ENCODE measurements at places on chromosomes 3 and 15.

GRCh38 chr15:60326824-60327654, 70.7 kb downstream of the ANXA2 start:
- DNase-seq: peak; percentile 33

DNA sequence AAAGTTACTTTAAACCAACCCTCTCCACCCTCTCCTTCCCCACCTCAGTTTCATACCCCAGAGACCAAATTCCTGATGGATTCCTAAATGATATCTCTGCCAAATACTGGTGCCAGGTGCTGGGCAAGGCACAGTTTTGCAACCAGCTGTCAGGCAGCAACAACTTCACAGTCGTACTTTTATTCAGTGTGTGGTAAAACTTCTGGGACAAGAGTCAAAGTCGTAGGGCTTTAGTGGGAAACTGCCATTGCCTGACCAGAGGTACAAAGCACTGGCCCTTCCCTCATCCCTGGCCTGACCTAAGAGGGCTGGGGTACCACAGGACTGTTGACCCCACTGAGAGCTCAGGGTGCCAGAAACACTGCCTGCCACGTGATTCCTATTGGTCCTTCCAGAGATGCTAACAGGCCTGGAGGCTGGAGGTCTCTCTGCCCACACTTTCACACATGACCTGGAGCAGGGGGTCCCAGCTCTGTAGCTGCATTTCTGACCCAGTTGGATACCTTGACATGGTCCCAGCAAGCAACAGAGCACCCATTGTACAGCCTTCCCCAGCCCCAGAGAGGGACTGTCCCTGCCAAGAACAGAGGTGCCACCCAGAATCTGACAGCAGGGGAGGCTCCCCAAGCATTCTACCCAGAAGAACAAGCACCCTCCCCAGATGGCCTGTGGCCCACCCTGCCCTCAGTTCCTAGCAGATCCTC, 59.9 kb downstream of the LIPC start:
- no peak for DNase-seq

DNA sequence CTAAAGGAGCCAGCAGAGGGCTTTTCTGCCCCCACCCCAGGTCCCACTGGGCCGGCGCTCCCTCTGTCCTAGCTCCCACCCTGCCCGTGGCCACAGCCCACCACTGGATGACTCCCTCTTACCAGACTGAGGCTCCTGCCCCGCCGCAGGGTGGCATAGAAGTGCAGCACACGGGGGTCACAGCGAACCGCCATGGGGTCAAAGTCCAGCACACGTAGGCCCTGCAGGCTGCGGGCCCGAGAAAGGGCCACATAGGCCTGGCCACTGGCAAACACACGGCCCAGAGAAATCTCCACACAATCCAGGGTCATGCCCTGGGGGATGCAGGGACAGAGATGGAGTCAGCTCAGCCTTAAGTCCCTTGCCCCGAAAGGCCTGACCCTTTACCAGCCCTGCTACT, 9.0 kb downstream of the PIF1 start:
- DNase-seq: no peak

DNA sequence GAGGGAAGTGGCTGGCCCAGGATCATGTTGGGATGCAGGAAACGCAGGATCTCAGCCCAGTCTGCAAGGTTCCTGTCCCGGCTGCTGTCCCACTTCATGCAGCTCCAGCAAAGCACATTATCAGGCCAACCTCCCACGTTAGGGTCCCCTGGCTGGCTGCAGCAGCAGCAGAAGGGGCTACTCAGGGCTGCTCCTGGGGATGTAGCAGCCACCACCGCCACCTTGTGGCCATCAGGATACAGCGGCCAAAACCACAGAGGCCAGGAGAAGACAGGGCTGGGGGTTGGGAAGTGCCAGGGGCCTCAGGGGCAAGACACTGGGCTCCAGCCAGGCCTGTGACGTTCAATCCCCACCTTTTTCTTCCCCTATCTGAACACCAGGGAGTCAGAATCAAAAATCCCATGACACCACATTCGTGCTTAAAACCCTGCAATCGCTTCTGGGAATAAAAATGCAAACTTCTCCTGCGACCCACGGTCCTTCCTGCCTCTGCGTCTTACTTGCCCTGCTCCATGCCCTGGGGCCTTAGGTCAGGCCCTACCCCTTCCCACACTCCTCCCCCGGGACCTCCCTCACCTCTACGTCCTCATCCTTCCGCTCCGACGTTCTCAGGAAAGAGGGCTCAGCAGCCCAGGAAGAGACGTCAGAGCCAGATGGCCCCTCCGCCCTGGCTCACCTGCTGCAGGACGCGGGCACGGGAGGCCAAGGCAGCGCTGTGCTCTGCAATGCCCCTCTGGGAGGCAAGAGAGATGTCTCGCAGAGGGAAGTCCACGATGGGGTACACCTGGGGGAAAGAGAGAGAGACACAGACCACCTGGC, 21.5 kb downstream of the SSUH2 start:
- no peak for DNase-seq

DNA sequence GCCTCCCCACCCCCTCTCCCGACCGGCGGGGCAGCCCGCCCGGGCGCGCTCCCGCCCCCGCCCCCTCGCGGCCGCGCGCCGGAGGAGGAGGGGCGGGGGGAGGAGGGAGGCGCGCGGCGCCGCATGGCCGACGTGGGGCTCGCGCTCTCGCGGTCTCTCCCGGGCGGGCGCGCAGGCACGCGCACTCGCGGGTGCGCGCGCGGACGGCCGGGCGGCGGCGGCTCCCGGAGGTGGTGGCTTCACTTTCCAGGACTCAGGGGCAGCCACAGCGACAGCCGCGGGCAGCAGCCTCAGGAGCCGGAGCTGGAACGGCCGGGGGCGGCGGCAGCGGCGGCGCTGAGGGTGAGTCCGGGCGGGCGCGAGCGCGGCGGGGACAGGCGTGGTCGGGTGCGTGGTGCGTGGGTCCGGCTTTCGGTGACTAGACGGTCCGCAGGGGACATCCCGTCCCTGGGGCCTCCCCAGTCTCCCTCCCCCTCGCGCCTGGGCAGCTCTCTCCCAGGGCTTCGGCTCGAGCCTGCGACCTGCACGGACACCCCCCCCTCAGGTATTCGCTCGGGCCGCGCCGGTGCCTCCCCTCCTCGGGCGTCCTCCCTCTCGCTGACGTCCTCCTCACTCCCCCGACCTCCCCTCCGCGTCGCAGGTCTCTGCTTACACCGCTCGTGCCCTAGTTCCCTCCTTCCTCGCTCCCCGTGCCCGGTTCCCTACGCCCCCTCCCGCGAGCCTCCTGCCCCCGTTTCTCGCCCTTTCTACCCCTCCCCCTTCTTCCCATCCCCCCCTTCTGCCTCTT, at the start of gene UBE2E2:
TSS of gene UBE2E2 (plus strand) at position 407 of the 787 bp plus-strand sequence.
- DNase-seq: no peak

DNA sequence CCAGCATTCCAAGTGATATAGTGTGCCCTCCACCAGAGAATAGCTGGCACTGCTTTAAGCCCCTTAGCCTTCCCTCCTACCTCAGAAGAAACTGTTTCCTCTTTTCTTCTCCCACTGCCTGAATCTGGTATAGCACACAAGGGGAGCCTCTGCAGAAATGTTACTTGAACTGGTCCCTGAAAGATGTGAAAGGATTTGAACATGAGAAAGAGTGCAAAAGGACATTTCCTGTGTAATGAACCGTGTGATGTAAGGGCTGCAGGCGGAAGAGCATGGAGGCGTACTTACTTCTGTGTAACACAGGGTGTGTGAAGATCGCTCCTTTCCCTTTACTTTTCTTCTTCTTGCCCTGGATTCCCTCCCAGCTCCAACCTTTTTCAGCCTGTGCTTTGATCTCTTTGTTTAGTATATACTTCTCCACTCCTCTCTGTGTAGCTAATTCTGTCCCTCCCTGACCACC, 8.4 kb downstream of the TMOD3 start:
- DNase-seq: no peak

GRCh38 chr3:69697381-69697780, 41.9 kb upstream of the MITF start:
- no peak for DNase-seq

DNA sequence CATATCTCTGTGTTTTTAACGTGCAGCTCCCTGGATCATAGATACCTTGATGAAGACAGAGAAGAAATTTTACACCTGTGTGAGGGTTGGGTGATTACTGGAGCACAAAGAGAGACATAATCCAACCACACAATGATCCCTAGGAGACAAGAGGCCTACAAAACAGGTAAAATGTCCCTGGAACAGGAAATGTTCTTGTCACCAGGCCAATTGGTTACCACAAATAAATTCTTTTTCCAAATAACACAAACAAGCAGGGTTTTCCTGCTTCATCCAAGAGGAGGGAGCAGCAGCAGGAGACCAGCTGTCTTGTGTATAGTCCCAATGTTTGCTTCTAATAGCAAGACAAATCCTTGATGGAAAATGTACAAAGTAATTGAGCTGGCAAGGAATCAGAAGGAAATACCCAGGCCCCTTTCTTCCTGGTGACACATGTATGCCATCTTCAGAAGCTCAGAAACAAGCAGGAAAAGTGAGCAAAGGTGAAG, 1.4 kb downstream of the MGLL start:
- no peak for DNase-seq

GRCh38 chr15:80878242-80878866, 99.2 kb downstream of the CEMIP start:
- no peak for DNase-seq

DNA sequence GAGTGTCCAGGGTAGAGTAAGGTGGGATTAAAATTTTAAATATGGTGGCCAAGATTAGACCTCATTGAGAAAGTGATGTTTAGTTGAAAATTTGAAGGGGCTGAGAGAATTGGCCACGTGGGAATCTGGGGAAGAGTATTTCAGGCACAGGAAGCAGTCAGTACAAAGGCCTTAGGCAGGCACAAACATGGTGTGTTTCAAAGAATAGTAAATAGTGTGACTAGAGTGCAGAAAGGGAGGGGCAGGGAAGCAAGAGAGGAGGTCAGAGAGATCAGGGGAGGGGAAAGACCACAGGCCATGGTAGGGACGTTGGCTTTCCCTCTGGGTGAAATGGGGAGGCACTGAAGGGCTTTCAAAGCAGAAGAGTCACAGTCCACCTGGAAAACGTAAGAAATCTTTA, 36.6 kb upstream of the POMGNT2 start:
- no peak for DNase-seq

- DNase-seq: no peak
Observed at GRCh38 chr3:179739816-179740594, 87.2 kb downstream of the USP13 start.

GRCh38 chr3:194465920-194466570, 20.8 kb downstream of the ATP13A3 start:
- no peak for DNase-seq

DNA sequence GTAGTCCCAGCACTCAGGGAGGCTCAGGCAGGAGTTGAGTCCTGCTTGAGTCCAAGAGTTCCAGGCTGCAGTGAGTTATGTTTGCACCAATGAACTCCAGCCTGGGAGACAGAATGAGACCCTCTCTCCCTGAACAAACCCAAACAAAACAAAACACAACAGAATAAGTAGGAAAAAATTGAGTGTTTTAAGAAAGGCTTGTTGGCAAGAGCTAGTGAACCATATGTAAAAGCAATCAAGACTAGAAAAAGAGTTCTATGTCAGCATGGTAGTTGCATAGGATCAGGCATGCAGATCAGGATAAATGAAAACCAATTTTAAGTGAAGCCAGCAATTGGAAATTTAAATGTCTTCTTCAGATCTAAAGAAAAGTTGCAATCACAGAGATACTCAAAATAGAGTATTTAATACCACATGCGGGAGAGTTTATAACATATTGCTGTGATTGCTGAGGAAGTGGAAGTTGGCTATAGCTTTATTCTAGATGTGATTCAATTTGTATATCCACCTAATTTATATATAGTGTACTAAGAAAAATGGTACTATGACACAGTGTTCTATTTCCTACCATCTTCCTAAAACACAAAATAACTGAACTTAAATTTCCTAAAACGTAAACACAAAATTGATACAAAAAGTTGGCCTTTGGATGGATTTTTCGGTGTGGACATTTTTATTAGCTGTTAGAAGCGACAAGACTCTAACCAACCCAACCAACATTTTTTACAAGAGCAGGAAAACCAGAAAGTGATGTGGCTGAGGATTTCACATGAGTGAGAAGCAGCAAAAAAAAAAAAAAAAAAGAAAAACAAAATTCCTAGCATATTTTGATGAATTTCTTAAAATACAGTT, 101.9 kb upstream of the ROBO1 start:
- DNase-seq: no peak

DNA sequence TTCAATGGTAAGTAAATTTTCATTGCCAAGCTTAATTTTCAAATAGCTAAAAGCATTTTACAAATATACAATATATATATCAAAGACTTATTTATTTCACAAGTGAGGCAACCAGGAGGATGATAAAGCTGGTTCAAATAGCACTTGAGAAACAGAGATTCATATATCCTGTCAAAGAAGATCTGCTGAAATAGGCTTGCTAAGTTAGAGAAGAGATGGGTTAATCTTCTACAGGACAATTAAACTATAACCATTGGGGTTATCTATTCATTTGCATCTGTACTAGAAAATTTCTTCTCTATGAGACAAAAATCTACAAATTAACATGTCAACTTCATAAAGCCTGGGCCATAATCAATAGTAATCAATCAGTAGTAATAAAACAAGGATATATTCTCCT, 637.7 kb upstream of the UBE2E2 start:
- no peak for DNase-seq

GRCh38 chr3:124916837-124917409, 17.6 kb downstream of the MUC13 start:
- no peak for DNase-seq

All from CD8-positive, alpha-beta memory T cell (primary cell).